ENCODE measurements at places on chromosomes 7 and 10. TPM values are rescaled to one million over a fixed set of nuclear protein-coding genes. Genes with fewer than 3 reads are reported as not detected.

ZNF398 gene
- polyA plus RNA-seq, result 3.4 TPM

DNA sequence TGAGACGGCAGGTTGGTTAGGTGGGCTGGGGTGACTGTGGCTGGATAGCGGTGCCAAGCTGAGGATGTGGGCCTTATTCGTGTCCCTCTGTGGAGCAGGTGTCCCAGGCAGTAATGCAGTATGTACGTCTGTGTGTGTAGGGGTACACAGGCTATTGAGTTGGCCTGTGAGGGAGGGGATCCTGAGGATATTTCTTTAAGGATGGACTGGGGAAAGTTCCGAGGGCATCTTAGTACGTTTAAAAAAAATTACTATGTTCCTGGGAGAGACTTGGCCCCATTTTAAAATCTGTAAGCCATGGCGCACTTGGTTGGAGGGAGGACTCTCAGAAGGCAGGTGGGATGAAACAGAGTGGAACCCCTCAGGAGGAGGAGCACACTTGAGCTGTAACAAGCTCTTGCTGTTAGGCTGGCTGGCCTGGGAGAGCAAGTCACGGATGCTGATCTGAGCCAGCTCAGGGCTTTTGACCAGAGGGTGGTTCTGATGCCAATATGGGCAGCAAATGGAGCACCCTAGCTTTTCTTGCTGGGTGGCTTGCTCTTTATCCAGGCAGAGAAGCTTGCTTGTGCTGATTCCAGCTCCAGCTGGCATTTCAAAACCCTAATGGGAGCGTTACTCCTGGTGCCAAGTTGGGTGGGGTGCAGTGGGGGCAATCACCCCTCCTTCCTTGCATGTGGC is 765 bp downstream of the WBP1L start:
- DNase-seq, result no peak

ACTR3C gene
- polyA plus RNA-seq, result 0.75 TPM

DNA sequence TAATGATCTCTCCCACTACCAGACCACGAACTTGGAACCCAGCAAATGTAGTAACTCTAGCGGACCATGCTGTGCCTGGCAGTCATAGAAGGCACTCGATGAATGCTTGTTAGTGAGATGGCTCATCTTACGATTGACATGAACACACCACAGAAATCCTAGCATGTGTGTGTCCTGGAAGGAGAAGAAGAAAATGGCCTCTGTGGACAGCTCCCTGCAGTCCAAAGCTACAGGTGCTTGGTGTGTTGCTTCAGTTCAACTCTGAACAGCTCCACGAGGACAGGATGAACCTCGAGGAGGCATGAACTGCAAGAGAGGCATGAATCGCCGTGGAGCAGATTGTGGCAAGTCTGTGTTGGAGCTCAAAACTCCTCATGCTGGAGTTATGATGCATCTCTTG is 93.5 kb downstream of the KLF6 start:
- DNase-seq, result no peak

ANKRD61 gene
- not detected for polyA plus RNA-seq

PRLHR gene
- polyA plus RNA-seq, result not detected

GRCh38 chr10:27440478-27440877 is 63.6 kb upstream of the RAB18 start:
- DNase-seq, result no peak

- no peak for DNase-seq
Measured at GRCh38 chr7:5699467-5700384, 81.7 kb downstream of the RNF216 start.

C7orf57 gene
- not detected for polyA plus RNA-seq

- DNase-seq, result no peak
Measured at GRCh38 chr10:126177417-126178030, 210.8 kb downstream of the ADAM12 start.

GATA3 gene
- not detected for polyA plus RNA-seq

OPN4 gene
- not detected for polyA plus RNA-seq

- DNase-seq, result no peak
Measured at GRCh38 chr10:75640381-75640780, 209.0 kb downstream of the LRMDA start.
